ENCODE measurements at places on chromosomes 7 and 10.

DNA sequence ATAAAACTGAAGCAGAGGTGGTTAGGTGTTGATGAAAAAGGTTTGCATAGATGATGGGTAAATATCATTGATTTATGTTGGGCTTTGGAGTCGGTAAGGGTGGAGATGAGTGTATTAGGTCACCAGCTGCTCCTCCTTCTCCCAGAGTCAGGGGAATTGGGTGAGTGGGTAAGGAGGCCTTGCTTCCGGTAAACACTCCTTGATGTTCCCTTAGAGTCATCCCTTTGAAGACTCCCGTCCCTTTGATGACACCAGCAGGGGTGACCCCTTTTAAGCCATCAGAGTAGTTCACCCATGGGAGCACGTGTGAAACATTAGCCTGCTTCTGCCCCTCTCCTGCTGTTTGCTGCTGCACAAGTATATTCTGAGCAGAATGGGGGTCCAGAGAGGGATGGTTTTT lies 92.2 kb upstream of the DKK1 start:
- peak; percentile 65 for DNase-seq

GRCh38 chr7:195010-195829 lies 2.8 kb downstream of the FAM20C start:
- DNase-seq: no peak

DNA sequence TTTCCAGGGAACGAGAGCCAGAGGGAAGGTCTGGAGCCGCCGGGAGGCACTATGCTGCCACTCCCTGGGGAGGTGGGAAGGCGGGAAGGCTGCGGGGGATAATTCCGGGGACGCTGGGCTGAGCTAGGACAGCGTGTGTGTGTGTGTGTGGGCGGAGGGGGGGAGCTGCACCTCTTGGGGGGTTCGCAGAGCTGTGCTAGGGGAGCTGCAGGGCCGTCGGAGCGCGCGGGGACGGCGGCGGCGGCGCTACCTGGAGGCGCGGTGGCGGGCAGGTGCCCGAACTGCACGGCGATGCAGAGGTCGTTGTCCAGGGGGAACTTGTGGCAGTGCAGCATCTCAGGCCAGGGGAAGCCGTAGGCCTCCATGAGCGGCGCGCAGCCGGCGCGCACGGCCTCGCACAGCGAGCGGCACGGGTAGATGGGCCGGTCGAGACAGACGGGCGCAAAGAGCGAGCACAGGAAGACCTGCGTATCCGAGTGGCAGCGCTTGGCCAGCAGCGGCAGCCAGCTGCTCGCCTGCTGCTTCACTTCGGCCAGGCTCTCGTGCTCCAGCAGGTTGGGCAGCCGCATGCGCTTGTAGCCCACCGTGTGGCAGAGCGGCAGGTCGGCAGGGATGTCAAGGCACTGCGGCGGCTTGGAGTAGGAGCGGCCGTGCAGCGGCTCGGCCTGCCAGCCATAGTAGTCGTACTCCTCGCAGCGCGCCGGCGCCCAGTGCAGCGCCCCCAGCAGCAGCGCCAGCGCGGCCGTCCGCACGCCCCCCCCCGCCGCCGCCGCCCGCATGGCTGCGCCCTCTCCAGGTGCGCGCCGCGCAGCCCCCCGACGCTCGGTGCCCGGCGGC lies 526 bp downstream of the SFRP5 start:
- peak; percentile 73 for DNase-seq

- DNase-seq: no peak
These were observed 4.2 kb downstream of the KIFBP start for GRCh38 chr10:68992636-68993440.

Measured in eye (tissue), 1 donor.